ENCODE measurements at places on chromosomes 1 and 21.

GRCh38 chr21:43959231-43960116 lies 52.6 kb upstream of the TRAPPC10 start:
- DNase-seq = no peak

- no peak for DNase-seq
These were observed 244.3 kb upstream of the NRIP1 start for GRCh38 chr21:15309022-15309590.

- no peak for DNase-seq
These were observed 18.6 kb downstream of the S100A7A start for GRCh38 chr1:153434746-153435455.

DNA sequence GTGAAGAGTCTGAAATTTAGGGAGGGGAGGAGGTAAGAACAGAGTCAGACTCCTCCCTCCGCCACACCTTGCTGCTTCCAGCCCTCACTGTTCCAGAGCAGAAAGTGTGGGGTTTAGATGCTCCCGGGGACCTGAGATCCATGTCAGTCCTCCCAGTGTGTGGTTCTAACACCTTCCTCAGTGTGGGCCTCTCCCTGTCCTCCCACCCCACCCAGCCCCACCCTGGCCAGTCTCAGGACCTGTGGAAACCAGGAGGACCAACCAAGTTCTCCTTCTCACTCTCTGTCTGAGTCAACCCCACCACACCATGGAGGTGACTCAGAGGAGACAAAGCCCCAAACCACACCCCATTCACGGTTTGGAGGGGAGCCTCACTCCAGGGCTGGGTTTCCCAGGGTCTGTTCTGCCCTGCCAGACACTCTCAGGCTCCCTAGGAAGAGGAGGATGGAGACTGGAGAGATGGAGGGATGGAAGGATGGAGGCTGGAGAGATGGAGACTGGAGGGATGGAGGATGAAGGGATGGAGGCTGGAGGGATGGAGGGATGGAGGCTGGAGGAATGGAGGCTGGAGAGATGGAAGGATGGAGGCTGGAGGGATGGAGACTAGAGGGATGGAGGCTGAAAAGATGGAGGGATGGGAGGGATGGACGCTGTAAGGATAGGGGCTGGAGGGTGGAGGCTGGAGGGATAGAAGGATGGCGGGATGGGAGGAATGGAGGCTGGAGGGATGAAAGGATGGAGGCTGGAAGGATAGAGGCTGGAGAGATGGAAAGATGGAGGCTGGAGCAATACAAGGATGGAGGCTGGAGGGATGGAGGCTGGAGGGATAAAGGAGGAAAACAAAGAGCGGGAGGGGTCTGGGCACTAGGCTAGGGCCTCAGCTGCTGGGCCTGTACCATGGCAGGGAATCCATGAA lies 100.9 kb upstream of the RUNX3 start:
- DNase-seq = no peak

GRCh38 chr1:191460234-191460633 lies 698.0 kb upstream of the RGS18 start:
- no peak for DNase-seq

GRCh38 chr1:82245345-82246014 lies 444.7 kb downstream of the ADGRL2 start:
- DNase-seq = no peak

- DNase-seq = no peak
These were observed 58.4 kb upstream of the LGALS8 start for GRCh38 chr1:236465231-236465958.

Data from right hindlimb (tissue), 1 donor.